ENCODE measurements at places on chromosomes 2 and 18.

DNA sequence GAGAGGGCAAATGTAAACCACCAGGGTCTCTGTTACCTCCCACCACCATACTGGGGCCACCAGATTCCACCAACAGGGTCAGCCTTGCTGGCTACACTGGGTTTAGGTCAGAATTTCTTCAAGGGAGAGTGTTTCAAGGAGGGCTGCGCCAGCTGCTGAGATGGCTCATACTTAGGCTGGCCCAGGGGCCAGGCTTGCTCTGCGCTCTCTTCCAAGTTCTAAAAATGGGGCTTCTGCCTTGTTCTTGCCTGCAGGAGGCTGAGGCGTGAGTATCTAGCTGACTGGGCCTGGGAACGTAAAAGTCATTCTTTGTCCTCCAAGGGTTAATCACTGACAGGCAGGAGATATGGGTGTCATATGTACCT is 28.1 kb downstream of the MRPL33 start:
- H3K4me1 ChIP-seq = peaks cover 92% of the 10 kb centered on the region
- H3K4me3 ChIP-seq = no peak overlapping the region
- DNase-seq = no peak
- H3K27ac ChIP-seq = no peak overlapping the region

GRCh38 chr2:224405412-224405811 is 3.5 kb upstream of the FAM124B start:
- no peak overlapping the region for H3K4me3 ChIP-seq
- peak overlapping the region; percentile 86 for H3K27ac ChIP-seq
- DNase-seq = peak; percentile 62
- H3K4me1 ChIP-seq = peaks cover 56% of the 10 kb centered on the region
- H3K36me3 ChIP-seq = no peaks in the 10 kb centered on the region
- no peaks in the 10 kb centered on the region for H3K27me3 ChIP-seq

DNA sequence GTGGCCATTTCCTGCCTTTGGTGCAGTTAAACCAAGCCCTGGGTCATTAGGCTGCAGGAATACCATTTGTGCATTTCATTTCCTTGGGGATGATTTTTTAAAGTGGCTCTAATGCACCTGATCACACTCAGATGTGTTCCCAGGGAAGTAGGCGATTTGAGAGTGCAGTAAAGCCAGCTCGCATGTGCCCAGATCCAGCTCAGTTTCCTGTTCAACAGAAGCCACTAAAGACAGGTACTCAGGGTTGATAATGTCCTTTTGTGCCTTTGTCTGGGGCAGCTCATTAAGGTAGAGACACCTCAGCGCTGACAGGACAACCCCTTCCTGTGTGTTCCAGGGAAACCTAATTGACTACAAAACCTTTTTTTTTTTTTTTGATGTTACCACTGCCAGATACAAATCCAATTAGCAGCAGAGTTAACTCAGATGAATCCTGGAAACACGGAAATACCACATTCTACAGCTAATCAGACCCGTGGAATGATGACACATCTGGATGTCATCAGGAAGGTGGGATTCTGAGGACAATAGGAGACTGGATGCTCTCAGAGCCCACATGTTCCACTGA is 15.2 kb upstream of the CHRNA1 start:
- H3K27ac ChIP-seq = no peak overlapping the region
- H3K27me3 ChIP-seq = no peaks in the 10 kb centered on the region
- H3K4me3 ChIP-seq = no peak overlapping the region

GRCh38 chr2:56540916-56541315 is 357.1 kb downstream of the CCDC85A start:
- no peak overlapping the region for H3K4me3 ChIP-seq
- no peak for DNase-seq
- H3K27me3 ChIP-seq = no peaks in the 10 kb centered on the region
- no peaks in the 10 kb centered on the region for H3K4me1 ChIP-seq
- no peak overlapping the region for H3K27ac ChIP-seq

GRCh38 chr2:168210895-168211570 is 36.4 kb downstream of the STK39 start:
- no peaks in the 10 kb centered on the region for H3K27me3 ChIP-seq
- H3K36me3 ChIP-seq = no peaks in the 10 kb centered on the region
- peak overlapping the region; percentile 70 for H3K27ac ChIP-seq
- H3K4me1 ChIP-seq = peaks cover 37% of the 10 kb centered on the region
- H3K4me3 ChIP-seq = peak overlapping the region; percentile 76

- no peaks in the 10 kb centered on the region for H3K27me3 ChIP-seq
- no peaks in the 10 kb centered on the region for H3K36me3 ChIP-seq
- H3K4me1 ChIP-seq = no peaks in the 10 kb centered on the region
- DNase-seq = no peak
These were observed 103.4 kb upstream of the ITGA6 start for GRCh38 chr2:172323861-172324597.

DNA sequence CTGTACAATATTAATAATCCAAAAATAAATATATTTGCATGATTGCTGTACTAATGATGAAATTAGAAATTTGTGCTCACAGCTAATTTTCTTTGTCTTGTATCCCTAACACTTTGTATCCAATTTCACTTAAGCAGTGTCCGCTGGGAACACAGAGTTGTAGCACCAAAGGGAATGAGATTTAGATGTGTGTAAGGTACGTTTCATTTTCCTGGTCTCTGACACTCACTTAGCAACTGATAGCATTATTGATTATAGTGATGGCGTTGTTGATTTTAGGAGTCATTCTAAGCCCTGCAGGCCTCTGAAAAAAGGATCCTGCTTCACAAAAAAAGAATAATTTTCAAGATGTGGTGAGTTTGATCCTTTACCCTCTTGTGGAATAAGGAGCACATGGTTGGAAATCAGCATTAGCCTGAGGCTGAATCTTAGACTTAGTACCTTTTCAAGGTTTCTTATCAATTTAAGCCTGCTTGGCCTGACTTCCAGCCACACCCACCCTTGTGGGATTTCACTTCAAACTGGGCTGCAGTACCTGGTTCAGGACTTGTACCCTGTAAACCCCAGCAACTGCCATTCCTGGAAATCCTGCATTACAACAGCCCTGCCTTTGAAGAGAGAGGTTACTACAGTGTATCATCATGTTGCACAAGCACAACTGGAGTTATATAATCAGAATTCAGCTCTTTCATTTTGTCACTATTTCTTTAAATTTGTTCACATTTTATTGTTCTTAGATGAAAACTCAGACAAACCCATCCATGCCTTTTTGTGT is 116.2 kb downstream of the RND3 start:
- no peaks in the 10 kb centered on the region for H3K27me3 ChIP-seq
- no peak for DNase-seq
- H3K4me3 ChIP-seq = no peak overlapping the region
- H3K27ac ChIP-seq = no peak overlapping the region
- no peaks in the 10 kb centered on the region for H3K36me3 ChIP-seq

- H3K36me3 ChIP-seq = no peaks in the 10 kb centered on the region
- peaks cover 28% of the 10 kb centered on the region for H3K4me1 ChIP-seq
- no peak overlapping the region for H3K27ac ChIP-seq
These were observed 213.6 kb downstream of the TNS1 start for GRCh38 chr2:217789003-217789735.
